ENCODE measurements at places on chromosomes 7 and 10.
A peak's percentile ranks its signal among the peaks of the same experiment; 100 is the strongest.

GRCh38 chr7:98321301-98321700, 39.8 kb downstream of the BRI3 start:
- no peak for DNase-seq

DNA sequence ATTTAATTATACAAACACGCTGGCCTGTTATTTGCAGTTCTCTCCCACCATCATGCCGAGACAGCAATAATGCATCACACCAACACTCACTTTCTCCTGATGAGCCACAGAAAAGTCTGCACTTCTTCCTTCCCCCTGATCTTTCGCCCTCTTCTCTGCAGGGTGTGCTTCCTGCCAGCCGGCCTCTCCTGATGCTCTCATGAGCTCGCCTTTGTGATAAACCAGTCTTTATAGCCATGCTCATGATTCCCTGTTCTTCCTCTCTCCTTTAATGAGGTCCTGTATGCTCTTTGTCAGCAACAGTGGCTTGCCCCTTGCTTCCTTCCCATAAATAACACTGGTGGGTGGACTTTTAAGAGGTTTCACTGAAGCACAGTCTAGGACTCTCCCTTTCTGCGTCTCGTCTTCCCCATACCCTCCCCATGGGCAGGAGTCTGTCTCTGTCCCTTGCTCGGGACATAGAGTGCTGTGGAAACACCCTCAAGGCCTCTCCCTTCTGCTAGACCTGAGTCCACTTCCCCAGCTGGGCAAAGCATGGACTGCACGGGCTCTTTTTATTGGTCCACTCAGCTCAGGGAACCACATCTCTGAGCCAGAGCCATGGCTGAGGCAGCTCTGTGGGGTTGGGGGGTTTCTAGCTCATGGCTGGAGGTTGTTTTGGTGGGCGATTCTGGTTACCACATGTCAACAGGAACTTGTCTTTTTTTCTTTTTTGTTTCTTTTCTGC, 133.9 kb downstream of the C10orf105 start:
- DNase-seq: no peak

GRCh38 chr10:74174521-74174920, 23.5 kb downstream of the ADK start:
- DNase-seq: no peak

GRCh38 chr7:151061213-151062110, 2.1 kb downstream of the SLC4A2 start:
- no peak for DNase-seq

GRCh38 chr7:32893207-32893524, 1.6 kb upstream of the KBTBD2 start:
- DNase-seq: peak; percentile 23

DNA sequence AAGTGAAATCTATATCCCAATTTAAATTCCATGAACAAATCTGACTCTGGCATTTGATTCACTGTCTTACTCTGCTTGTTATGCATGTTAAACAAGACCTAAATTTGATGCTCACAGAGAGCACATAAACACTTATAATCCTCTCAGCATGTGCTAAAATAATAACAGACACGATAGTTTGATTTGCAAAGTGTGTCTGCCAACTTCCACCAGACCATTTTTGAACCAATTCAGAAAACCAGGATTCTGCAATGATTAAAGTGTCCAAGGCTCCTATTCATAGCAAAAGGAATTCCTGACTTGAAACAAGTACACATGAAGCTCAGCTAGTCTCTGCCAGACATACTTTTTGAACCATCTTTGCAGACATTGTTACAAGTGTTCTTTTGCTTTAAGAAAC, 11.2 kb downstream of the RBM20 start:
- DNase-seq: no peak

DNA sequence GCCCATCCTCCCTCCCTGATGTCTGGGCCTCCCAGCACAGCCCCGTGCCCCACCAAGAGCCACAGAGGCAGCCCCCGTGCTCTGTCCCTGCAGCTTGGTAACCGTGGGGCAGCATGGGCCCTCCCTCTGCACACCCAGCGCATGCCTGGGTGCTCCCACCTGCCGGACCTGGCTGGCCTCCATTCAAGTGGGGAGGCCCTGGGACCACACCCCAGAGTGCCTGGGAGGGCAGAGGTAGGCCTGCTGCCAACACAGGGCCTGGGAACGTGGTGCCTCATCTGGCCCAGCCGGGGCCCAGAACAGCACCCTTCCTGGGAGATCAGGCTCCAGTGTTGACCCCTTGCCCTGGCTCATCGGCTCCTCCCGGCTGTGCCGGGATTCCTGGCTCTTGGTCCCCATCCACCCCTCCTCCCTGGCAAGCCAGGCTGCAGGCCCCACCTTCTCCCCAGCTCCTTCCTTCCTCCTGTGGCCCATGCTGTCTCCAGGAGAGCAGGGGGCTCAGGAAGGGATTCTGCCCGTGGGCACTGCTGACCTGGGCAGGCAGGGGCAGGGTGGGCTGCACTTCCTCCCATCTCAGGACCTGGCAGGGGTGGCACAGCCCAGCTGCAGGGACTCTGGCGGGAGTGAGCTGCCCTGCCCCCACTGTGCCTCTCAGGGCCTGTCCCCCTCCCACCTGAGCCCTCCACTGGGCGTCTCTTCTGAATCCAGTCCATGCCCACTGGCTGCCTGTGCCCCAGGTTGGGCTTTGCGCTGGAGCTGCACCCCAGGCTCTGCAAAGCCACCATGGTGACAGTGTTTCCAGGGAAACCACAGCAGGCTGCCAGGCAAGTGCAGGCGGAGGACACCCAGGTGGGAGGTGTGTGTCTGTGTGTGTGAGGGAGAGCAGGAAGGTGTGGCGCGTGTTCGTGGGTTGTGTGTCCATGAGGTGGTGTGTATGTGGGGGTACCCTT, 32.6 kb downstream of the PWWP2B start:
- no peak for DNase-seq

DNA sequence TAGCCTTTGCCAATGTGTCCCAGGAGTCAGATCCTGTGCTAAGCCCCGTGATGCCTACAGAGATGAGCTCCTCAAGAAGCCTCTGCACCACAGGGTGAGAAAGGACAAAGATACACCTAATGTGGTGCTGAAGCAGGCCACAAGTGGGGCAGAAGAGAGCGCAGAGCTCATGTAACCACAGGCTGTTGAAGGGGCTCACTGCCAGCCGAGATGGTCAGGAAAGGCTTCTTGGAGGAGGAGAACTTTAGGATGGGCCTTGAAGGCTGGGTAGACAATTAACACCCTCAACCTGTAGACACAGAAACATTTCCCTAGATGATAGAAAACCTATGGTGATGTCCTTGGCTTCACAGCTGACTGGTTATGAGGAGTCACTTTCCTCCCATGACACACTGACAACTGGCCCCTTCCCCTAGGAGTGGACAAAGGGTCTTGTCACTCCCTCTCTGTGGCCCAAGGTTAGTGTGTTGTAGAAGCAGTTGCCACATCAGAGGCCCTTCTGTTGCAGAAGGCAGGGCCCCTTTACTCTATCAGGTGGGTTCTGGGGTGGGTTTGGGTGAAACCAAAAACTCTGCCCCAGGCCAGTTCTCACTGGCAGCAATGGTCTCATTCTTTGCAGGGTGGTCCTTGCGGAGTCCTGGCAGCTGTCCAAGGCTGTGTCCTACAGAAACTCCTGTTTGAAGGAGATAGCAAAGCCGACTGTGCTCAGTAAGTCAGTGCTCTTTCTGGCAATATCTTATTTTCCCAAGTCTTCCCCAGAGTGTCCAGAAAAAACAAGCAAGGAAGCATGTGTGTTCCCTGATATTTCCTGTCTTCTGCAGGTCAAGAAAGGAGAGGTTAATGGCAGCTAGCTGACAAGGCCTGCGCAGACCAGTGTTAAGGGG, 69.2 kb downstream of the MINDY4 start:
- DNase-seq: no peak

- DNase-seq: no peak
Observed at GRCh38 chr7:84637568-84638338, 443.2 kb upstream of the SEMA3A start.

GRCh38 chr7:43076189-43076605, 36.2 kb upstream of the HECW1 start:
- no peak for DNase-seq

- no peak for DNase-seq
Observed at GRCh38 chr10:117544004-117544701, 1.6 kb downstream of the EMX2 start.

DNA sequence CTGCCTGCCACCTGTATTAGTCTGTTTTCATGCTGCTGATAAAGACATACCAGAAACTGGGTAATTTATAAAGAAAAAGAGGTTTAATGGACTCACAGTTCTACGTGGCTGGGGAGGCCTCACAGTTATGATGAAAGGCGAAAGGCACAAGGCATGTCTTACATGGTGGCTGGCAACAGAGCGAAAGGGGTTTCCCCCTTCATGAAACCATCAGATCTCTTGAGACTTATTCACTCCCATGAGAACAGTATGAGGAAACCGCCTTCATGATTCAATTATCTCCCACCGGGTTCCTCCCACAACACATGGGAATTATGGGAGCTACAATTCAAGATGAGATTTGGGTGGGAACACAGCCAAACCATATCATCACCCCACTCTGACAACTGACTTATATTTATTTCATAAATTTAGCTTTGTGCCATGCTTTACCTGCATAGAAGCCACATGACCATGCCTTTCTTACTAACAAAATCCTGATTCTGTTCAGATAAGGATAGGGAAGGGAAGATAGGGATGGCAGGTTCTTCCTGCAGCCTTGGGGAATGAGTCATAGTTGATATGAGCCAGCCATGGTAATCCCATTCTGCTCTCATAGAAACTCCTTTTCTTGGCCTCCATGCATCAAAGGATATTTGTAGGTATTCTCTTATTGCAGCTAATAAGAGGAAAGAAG, 191.3 kb upstream of the AGK start:
- no peak for DNase-seq

GRCh38 chr10:70925377-70926225, 37.2 kb upstream of the PCBD1 start:
- peak; percentile 64 for DNase-seq

DNA sequence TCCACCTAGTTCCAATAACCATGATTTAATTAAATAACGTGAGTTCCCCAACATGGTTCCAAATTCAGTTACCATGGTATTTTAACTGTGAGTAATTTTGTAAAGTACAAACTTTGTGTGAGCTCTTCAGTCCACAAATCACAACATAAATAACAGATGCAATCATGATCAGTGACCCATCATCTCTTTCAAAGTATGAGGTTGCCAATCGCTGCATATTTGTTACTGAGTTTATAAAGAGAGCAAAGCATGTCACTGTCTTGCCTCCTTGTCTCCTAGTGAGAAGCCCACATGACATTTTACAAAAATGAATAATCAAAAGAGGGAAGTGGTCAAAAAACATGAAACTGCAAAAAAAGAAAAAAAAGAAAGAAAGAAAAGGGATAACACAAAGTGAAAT, 69.1 kb upstream of the PDSS1 start:
- no peak for DNase-seq

DNA sequence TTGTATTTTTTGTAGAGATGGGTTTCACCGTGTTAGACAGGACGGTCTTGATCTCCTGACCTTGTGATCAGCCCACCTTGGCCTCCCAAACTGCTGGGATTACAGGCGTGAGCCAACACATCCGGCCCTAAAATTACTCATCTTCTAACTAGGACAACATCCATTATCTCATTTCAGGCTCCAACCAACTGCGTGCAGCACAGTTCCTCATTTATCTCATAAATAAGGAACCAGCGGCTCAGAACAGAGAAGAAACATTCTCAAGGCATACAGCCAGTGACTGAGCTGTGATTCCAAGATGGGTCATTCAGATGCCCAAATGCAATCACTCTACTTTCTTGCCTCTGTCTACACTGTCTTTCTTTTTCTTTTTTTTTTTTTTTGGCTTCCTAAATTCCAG, 356.1 kb downstream of the ELMO1 start:
- no peak for DNase-seq

GRCh38 chr10:34960983-34961382, 129.2 kb downstream of the CUL2 start:
- no peak for DNase-seq

GRCh38 chr7:22885797-22886261, 63.2 kb upstream of the TOMM7 start:
- peak; percentile 77 for DNase-seq

GRCh38 chr7:138205614-138206150, 129.4 kb downstream of the AKR1D1 start:
- DNase-seq: no peak

- DNase-seq: no peak
Observed at GRCh38 chr10:109668154-109668665, 255.1 kb downstream of the XPNPEP1 start.

GRCh38 chr7:3607847-3608246, 306.8 kb downstream of the SDK1 start:
- DNase-seq: no peak

DNA sequence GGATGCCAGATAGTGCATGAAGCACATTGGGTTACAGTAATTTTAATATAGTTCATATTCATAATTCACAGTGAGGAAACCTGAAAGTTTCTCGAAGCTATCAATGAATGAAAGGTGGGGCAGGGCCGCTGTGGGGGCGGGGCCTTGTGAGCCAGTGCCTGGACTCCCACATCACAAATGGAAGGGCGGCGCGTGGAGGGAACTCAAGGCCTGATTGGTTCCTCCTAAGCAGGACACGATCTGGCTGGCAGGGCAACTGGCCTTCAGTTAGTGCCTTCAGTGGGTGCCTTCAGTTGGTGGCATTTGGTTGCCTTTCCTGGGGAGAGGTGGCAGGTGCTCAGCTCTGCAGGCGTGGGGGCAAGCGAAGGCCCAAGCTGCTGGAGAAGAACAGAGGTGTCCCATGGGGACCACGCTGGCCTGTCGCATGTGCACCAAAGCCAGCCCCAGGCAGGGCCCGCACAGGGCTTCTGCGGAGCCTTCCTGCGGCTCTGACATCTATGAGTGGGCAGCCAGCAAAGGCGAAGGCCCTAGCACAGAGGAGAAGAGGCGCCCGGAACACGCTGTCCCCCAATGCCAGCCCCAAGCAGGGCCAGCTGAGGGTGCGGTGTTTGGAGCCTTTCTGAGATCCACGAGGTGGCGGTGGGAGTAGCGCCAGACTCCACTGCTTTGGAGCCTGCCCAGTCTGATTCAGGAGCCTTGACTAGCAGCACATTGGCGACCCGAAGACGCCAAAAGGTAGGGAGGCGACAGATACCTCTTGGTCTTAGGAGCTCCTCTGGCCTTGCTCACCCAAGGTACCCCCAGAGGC, 118.0 kb upstream of the PDSS1 start:
- no peak for DNase-seq

GRCh38 chr7:99379043-99379577, 4.6 kb downstream of the ARPC1B start:
- DNase-seq: peak; percentile 56

DNA sequence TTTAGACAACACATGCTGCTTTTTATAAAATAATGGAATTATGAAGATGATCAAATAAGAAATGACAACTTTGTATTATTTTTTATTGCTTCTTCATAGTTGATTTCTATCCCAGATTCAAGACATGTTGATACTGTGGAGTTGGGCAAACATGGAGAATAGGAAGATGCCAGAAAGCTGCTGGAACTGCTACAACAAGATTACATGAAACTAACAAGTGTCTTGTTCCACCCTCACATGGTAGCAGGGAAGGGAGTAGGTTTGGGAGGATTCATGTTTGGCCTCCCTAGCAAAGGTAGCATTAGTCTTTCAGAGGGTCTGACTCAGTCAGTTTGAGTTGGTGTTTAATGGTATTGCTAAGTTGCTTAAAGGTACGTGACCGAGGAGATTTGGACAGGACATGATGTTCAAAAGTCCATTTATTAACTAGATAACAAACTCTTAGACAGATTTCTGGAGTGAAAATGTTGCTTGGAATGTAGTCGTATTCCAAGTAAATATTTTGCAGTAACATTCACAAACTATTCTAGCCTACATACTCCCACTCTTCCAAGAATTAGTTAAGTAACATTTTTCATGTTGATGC, 33.1 kb downstream of the PRR15 start:
- DNase-seq: no peak

- DNase-seq: no peak
Observed at GRCh38 chr7:121777672-121778071, 95.3 kb upstream of the PTPRZ1 start.

Data from activated naive CD4-positive, alpha-beta T cell treated with anti-CD3 and anti-CD28 coated beads, Interleukin-2, amount 10 ng/mL, durations not matched to agents 7 days and 5 days (primary cell).